Activated T-helper 1 cell treated with anti-CD3 and anti-CD28 coated beads, Interleukin-12 subunit alpha, Interleukin-12 subunit beta, Interleukin-2, Interleukin-4 antibody, amounts not matched to agents 30 ng/mL and 10 ng/mL and 1 ng/mL, durations not matched to agents 14 hours and 24 hours and 36 hours (primary cell): ENCODE measurements at places on chromosomes 11 and 22.

- DNase-seq, result no peak
Observed at GRCh38 chr22:23105304-23105703, 35.0 kb downstream of the GNAZ start.

DNA sequence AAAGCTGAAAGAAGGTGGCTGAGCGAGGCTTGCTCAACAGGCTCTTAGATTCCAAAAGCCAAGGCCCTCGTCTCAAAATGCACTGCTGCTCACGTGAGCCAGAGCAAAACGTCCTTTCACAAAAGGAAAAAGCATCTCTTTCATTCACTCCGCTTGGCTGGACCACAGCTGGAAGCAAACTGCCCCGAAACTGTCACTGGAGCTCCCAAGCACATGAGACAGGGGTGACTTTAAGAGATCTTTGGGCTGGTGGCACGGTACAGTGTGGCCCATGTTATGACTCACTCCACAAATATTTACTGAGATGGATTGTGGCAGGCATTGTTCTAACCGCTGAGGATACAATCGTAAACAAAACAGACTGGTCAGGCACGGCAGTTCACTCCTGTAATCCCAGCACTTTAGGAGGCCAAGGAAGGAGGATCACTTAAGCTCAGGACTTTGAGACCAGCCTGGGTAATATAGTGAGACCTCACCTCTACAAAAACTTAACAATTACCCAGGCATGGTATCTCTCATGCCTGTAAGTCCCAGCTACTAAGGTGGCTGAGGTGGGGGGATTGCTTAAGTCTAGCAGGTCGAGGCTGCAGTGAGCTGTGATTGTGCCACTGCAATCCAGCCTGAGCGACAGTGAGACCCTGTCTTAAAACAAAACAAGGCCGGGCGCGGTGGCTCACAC is 3.6 kb downstream of the PLA2G6 start:
- no peak for DNase-seq

DNA sequence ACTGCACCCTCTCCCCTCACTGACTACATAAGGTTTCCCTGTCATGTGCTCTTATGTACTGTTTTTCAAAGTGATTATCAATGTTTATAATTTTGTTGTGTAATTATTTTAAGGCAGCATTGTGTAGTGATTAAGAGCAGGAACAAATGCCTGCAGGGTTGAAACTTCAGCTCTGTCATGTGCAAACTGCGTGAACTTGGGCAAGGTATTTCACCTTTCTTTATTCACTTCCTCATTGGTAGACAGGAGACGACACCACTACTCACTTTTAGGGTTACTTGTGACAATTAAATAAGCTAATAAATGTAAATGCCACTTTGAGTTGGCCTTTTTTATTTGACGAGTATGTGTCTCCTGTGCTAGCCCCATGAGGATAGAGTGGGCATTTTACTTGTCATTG is 86.5 kb upstream of the E2F8 start:
- DNase-seq, result no peak

- DNase-seq, result no peak
Observed at GRCh38 chr11:13876423-13876822, 86.1 kb upstream of the SPON1 start.

DNA sequence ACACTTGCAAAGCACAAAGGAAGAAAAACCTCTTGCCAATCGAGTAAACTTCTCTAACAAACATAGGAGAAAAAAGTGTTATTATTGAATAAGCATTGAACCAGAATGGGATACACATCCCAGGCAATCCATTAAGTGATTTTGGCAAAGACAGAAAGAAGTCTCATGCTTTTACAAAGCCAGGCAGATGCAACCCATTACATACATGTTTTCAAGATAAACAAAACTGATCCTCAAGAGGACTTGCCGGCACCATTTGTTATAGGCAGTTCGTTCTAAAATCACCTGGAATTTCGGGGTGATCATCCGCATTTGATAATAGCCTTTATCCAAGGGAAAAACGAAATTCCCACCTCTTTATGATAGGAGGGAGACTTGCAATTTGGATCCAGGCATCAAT is 97.5 kb upstream of the RAG2 start:
- DNase-seq, result no peak

- no peak for DNase-seq
Observed at GRCh38 chr11:40384991-40385390, 1074.5 kb downstream of the LRRC4C start.

GRCh38 chr22:38098410-38099249 is 11.9 kb downstream of the BAIAP2L2 start:
- no peak for DNase-seq

GRCh38 chr11:15629690-15630321 is 515.1 kb downstream of the INSC start:
- no peak for DNase-seq

GRCh38 chr11:80155412-80156017 is 714.7 kb upstream of the TENM4 start:
- no peak for DNase-seq

DNA sequence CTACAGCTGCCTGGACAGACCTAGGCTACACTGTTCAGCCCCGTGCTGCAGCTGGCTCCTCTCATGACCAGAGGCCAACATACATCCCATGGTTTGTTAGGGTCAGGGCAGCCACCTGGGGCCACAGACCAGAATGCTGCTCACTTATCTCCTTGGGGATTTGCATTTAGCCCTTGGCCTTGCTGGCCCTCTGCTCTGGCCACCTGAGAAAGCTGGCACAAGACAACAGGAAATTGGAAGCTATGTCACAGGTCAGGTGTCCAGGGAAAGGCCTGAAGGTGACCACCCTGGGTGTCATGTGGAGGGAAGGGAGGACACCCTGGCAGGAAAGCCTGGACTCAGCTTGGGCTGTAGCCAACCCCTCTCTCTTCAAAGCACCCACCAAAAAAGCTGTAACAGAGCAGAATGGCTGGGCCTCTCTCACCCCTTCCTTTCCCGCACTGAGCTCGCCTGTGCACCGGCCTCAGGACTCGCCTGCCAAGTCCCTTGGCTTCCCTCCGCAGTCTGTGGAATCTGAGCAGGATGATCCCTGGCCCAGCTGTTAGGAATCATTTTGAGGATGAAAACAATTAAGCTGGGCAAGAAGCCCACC is 86.3 kb downstream of the SNX19 start:
- DNase-seq, result no peak

GRCh38 chr22:44623771-44624510 is 78.1 kb upstream of the PRR5 start:
- no peak for DNase-seq

GRCh38 chr11:10125522-10126133 is 168.4 kb downstream of the SBF2 start:
- DNase-seq, result no peak

GRCh38 chr11:45766469-45766868 is 38.5 kb upstream of the SLC35C1 start:
- DNase-seq, result no peak
